ENCODE measurements at places on chromosomes 5 and 9.
A peak's percentile ranks its signal among the peaks of the same experiment; 100 is the strongest.

- no peak for DNase-seq
Measured at GRCh38 chr9:93265301-93265971, 81.5 kb downstream of the WNK2 start.

- no peak for DNase-seq
Measured at GRCh38 chr9:36316611-36317317, 58.5 kb upstream of the GNE start.

- peak; percentile 65 for DNase-seq
Measured at GRCh38 chr9:76810377-76810957, 46.2 kb downstream of the PCA3 start.

- DNase-seq: no peak
Measured at GRCh38 chr5:151052836-151053235, 28.0 kb downstream of the TNIP1 start.

DNA sequence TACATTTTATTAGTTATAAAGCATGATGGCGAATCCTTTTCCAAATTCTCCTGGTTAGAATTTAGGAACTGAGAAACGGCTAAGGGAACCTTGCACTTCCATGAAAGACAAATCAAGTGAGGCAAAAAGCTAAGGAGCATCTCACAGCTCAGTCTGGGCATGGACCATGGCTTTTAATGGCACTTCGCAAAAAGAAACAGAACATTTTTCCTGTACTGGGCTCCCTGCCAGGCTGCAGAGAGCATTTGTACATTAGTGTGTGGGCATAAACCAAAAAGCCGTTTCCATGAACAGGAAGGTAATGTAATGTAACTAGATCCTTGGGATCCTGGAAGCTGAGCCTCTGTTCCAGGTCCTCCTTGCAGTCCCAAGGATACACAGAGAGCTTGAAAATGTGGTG, 354.2 kb downstream of the MRPS30 start:
- DNase-seq: no peak

Measured in HCEC 1CT (cell line).